ENCODE measurements at places on chromosomes 16 and 17. TPM values are rescaled to one million over a fixed set of nuclear protein-coding genes. Genes with fewer than 3 reads are reported as not detected.

The ITGA2B gene
- 0.82 TPM for total RNA-seq

The PRSS21 gene
- total RNA-seq = 6.0 TPM

The ADORA2B gene
- 1.7 TPM for total RNA-seq

The PSMD12 gene
- 53.9 TPM for total RNA-seq

The MT4 gene
- total RNA-seq = not detected

The GAST gene
- total RNA-seq = not detected

The KRT33B gene
- not detected for total RNA-seq

The G6PC3 gene
- total RNA-seq = 19.7 TPM

The FOXN1 gene
- total RNA-seq = not detected

The SLC9A5 gene
- total RNA-seq = 4.1 TPM

The SPATA22 gene
- not detected for total RNA-seq

The CYB5B gene
- 183 TPM for total RNA-seq

The CDH11 gene
- total RNA-seq = not detected

The CDYL2 gene
- 15.5 TPM for total RNA-seq

The GUCY2D gene
- total RNA-seq = not detected

The KRTAP2-3 gene
- not detected for total RNA-seq

The CIBAR2 gene
- total RNA-seq = not detected

The SDK2 gene
- total RNA-seq = 20.0 TPM

The RGS9 gene
- 5.7 TPM for total RNA-seq

The ZNF385C gene
- total RNA-seq = 0.23 TPM

The ARHGDIG gene
- not detected for total RNA-seq

The TP53TG3C gene
- total RNA-seq = not detected

The REXO5 gene
- 11.2 TPM for total RNA-seq

The CD300LB gene
- total RNA-seq = not detected

The HOXB1 gene
- total RNA-seq = not detected

The BORCS6 gene
- 12.7 TPM for total RNA-seq

The MYL11 gene
- not detected for total RNA-seq

The CCDC40 gene
- total RNA-seq = not detected

The B3GNT9 gene
- 7.2 TPM for total RNA-seq

The ZNF689 gene
- total RNA-seq = 13.4 TPM

The TMC8 gene
- 258 TPM for total RNA-seq

The TBC1D3B gene
- total RNA-seq = 6.7 TPM

All from activated CD8-positive, alpha-beta T cell treated with anti-CD3 and anti-CD28 coated beads, Interleukin-2, amount 10 ng/mL, durations not matched to agents 7 days and 5 days (primary cell).